ENCODE measurements at places on chromosomes 3 and 15.

DNA sequence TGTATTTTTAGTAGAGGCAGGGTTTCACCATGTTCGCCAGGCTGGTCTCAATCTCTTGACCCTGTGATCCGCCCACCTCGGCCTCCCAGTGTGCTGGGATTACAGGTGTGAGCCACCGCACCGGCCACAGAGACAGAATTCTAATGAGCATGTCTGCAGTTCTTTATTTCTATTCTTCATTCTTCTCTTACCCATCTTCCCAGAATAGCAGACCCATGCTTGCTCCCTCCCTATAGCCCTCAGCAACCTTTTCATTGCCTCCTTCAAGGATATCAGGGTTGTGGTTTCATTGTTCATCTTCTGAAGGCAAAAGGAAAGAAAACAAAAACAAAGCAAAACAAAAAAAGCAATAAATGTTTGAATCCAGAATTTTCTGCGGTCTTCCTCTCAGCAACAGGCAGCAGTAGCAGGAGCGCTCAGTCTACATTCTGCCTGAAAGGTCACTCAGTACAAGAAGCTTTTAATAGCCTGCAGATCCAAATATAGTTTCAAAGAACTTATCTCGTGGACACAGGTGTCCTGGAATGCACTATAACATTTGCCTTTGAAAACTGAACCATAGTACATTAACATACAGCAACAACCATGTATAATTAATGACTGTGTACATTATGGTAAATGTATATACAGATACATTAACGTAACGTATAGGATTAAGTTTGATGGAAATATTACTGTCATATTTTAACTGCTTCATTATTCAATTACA is at the start of gene SMCO1:
Gene SMCO1, minus strand, starts transcription at position 434 of the 709 bp plus-strand sequence. Its CDS starts 137 bp downstream, at position 297.
- DNase-seq = no peak

DNA sequence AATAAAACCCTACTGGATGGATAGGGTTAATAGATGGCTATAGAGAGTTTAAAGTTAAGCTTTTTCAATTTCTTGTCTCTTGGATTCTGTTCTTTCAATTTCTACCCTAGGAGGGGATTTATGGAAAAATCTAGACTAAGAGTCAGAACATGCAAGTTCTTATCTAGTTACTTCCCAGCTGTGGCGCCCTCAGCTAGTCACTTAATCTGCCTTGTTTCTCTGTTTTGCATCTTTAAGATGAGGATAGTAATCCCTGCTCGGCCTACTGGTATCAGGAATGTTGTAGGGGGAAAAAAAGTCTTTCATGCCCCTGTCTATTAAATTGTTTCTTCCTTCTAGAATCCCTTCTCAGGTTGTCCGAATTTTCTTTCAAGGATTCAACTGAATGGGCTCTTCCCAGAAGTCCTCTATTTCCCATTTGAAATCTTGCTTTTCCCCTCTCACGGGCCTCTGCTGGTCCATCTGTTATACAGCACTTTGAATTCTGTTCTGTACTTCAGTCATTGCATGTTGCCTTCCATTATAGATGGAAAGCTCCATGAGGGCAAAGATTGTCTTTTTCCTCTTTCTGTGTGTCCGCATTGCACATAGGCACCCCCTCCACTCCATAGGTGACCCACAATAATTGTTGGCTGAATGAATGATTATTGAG is 4.4 kb downstream of the KCTD6 start:
- no peak for DNase-seq

DNA sequence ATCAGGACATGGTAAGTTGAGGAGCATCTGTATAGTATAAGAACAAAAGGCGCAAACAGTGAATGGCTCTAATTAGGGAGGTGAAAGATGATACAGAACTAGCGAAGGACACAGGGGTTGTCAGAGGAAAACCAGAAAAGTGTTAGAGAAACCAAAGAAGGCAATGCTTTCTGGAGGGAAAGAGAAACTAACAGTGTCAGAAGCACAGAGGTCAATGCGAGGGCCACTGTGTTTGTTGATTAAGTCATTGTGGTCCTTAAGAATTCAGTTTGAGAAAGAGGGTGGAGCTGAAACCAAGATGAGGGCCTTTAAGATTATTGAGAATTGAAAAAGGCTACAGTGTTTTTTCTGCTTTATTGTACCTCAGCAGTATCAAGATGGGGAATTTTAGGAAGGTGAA is 28.8 kb downstream of the ATG7 start:
- DNase-seq = no peak

DNA sequence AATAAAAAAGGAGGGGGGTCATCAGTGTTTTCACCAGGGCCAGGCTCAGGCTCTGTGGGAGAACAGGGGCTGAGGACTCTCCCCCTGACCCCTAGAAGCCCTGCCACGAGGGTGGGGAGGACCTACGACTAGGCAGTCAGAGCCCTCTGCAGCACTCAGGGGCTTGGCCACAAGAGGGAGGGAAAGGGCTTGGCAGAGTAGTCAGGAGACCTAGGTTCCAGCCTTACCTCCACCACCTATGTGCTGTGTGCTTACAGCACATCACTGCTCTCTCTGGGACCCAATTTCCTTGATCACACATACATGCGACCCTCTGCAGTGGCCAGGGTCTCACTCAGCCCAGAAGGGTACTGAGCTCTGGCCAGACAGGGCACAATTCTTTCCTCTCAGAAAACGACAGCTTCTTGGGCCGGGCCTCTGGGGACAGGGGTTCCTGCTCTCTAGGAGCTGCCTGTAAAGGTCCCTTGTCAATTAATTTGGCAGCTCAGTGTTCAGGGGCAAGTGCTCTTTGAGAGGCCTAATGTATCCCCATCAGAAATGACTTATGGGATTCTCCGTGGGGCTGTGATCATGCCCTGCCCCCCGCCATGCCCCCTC is 16.4 kb upstream of the SKIC8 start:
- no peak for DNase-seq

Data from COLO829 (cell line).